Lower lobe of right lung (tissue), 2 donors: ENCODE measurements at places on chromosomes 1 and 21. TPM values are rescaled to one million over a fixed set of nuclear protein-coding genes. Genes with fewer than 3 reads are reported as not detected.

Gene RAB13
- total RNA-seq, result 103 TPM

Gene NIBAN1
- 44.8 TPM for total RNA-seq

Gene BMP8B
- total RNA-seq, result 1.7 TPM

Gene RGS1
- total RNA-seq, result 16.3 TPM

Gene MARK1
- total RNA-seq, result 2.4 TPM

Gene TMPRSS15
- not detected for total RNA-seq

Gene FHAD1
- 14.3 TPM for total RNA-seq

Gene APOBEC4
- 3.0 TPM for total RNA-seq

Gene C1orf185
- not detected for total RNA-seq

Gene MIER1
- total RNA-seq, result 44.0 TPM
